Transverse colon (tissue), 4 donors: ENCODE measurements at places on chromosomes 4 and X. TPM values are rescaled to one million over a fixed set of nuclear protein-coding genes. Genes with fewer than 3 reads are reported as not detected.
A peak's percentile ranks its signal among the peaks of the same experiment; 100 is the strongest.

- no peaks in the 10 kb centered on the region for H3K36me3 ChIP-seq
- H3K4me1 ChIP-seq: peaks cover 6% of the 10 kb centered on the region
- no peak overlapping the region for H3K27ac ChIP-seq
Observed at GRCh38 chr4:147244786-147245185, 236.1 kb upstream of the EDNRA start.

- no peak for DNase-seq
- H3K4me1 ChIP-seq: no peaks in the 10 kb centered on the region
- H3K36me3 ChIP-seq: no peaks in the 10 kb centered on the region
- no peak overlapping the region for H3K27ac ChIP-seq
- no peak overlapping the region for H3K4me3 ChIP-seq
- no peaks in the 10 kb centered on the region for H3K27me3 ChIP-seq
Observed at GRCh38 chr4:89765966-89766365, 71.0 kb downstream of the SNCA start.

DNA sequence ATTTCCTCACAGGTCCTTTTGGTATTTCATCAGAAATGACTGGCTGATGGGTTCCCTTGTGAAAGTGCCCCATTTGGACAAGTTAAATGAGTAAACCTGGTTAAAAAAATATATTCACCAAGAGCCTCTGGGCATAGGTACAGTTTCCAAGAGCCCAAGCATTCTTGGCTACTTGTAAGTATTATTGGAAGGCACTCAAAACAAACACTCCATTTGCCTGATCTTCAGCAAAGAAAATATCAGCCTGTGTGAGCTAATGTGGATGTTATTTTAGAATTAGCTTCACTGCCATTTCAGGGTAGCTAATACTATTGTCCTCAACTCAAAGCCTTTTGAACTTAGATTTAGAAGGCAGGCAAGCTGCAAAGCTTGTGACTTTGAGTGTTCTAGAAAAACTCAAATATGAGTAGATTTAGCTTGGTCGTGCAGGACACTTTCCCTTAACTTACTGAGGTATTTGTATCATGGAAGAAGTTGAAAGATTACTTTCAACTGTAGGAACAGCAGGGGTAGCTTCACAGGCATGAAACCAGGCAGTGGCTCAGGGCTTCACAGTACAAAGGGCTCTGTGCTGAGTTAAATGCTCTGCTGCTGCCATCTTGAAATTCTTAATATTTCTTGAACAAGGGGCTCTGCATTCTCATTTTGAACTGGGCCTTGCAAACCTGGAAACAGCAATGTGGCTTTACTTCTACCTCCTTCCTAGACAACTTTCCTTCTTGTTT, 177.2 kb downstream of the AMELX start:
- H3K27ac ChIP-seq: peak overlapping the region; percentile 6
- H3K4me1 ChIP-seq: no peaks in the 10 kb centered on the region
- no peaks in the 10 kb centered on the region for H3K27me3 ChIP-seq
- H3K36me3 ChIP-seq: no peaks in the 10 kb centered on the region
- no peak overlapping the region for H3K4me3 ChIP-seq

- H3K27ac ChIP-seq: no peak overlapping the region
- no peaks in the 10 kb centered on the region for H3K27me3 ChIP-seq
- no peaks in the 10 kb centered on the region for H3K36me3 ChIP-seq
- H3K4me3 ChIP-seq: no peak overlapping the region
- DNase-seq: no peak
Observed at GRCh38 chr4:119834906-119835612, 206.5 kb upstream of the PDE5A start.

DNA sequence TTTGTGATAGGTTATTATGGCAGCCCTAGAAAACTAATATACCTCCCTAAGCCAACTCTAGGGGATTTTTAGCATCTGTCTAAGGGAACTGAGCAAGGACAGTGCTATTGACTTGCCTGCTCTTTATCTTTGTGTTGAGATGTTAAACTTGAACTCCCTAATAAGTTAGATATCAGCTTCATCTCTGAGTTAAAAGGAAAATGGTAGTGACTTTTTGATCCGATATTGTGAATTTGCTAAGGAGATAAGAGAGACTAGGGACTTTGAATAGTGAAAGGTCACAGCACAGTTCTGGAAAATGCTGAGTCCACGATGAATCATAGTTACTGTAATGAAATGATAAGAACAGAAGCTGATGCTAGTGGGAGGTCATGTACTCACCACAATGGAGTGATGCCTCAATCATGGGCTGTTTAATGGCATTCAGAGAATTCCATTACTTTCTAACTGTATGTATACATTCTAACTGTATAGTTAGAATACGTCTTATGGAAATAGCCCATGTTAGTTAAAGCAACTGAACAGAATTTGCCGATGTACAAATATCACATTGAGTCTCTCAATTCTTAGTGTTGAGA, 147.2 kb downstream of the GLRA3 start:
- H3K4me3 ChIP-seq: no peak overlapping the region
- no peak overlapping the region for H3K27ac ChIP-seq
- H3K36me3 ChIP-seq: no peaks in the 10 kb centered on the region
- H3K4me1 ChIP-seq: no peaks in the 10 kb centered on the region

RPL36A gene
- total RNA-seq: 838 TPM

ING2 gene
- 16.9 TPM for total RNA-seq

DNA sequence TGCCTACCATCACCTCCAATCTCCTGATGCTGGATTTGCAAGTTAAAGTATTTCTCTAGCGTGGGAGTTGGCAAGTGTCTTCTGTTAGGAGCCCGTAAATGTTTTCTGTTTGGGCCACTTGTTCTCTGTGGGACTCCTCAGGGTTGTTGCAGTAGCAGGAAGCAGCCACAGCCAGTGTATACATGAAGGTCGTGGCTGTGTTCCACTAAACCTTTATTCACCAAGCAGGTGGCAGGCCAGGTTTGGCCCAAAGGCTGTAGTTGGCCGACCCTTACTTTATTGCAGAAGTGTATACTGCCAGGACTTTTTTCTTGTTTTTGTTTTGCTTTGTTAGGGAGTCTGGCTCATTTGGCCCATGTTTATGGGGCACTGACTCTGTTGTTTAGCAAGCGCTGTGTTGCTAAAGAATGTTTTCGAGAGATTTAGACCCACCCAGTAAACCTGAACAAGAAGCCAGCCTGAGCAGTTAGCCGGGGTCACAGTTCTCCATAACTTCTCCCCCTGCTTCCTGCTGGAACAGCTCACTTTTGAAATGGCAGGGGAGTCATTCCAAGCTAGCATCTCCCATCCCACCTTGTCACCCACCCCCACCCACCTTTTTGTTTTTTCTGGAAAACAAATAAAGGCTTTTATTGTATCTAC, 58.8 kb downstream of the SHROOM2 start:
- H3K36me3 ChIP-seq: no peaks in the 10 kb centered on the region
- H3K4me1 ChIP-seq: no peaks in the 10 kb centered on the region
- no peak overlapping the region for H3K27ac ChIP-seq

CCKAR gene
- not detected for total RNA-seq
